ENCODE measurements at places on chromosomes 2 and 18. TPM values are rescaled to one million over a fixed set of nuclear protein-coding genes. Genes with fewer than 3 reads are reported as not detected.

TIA1 gene
- 733 TPM for total RNA-seq

UGT1A4 gene
- total RNA-seq: not detected

SERPINB10 gene
- total RNA-seq: not detected

CENPA gene
- total RNA-seq: 1.3 TPM

MC4R gene
- total RNA-seq: 1.3 TPM

TTC21B gene
- 156 TPM for total RNA-seq

GAREM1 gene
- total RNA-seq: 33.5 TPM

YES1 gene
- 41.6 TPM for total RNA-seq

SULT1C4 gene
- total RNA-seq: 11.9 TPM

C1GALT1C1L gene
- not detected for total RNA-seq

LDLRAD4 gene
- total RNA-seq: 299 TPM

FLACC1 gene
- total RNA-seq: 2.5 TPM

PROM2 gene
- total RNA-seq: 9.4 TPM

CD8B2 gene
- not detected for total RNA-seq

CYTIP gene
- 2.5 TPM for total RNA-seq

LONRF2 gene
- total RNA-seq: 87.6 TPM

CCDC141 gene
- total RNA-seq: 3.4 TPM

TCF4 gene
- 1,475 TPM for total RNA-seq

GALR1 gene
- 0.31 TPM for total RNA-seq

CCDC150 gene
- total RNA-seq: 9.4 TPM

AKAIN1 gene
- 3.8 TPM for total RNA-seq

RAB6C gene
- 0.63 TPM for total RNA-seq

COL4A4 gene
- 0.94 TPM for total RNA-seq

TTLL4 gene
- total RNA-seq: 21.9 TPM

CRYGC gene
- not detected for total RNA-seq

ANKAR gene
- 45.1 TPM for total RNA-seq

NAGK gene
- 64.5 TPM for total RNA-seq

NLRC4 gene
- 0.31 TPM for total RNA-seq

ARHGAP25 gene
- total RNA-seq: 1.3 TPM

NEU2 gene
- not detected for total RNA-seq

DNER gene
- total RNA-seq: 93.3 TPM

BIN1 gene
- total RNA-seq: 67.9 TPM

SULT1C2 gene
- 0.31 TPM for total RNA-seq

UPP2 gene
- total RNA-seq: 3.1 TPM

ALK gene
- 2.5 TPM for total RNA-seq

SRBD1 gene
- 42.3 TPM for total RNA-seq

RESP18 gene
- not detected for total RNA-seq

RTN4 gene
- total RNA-seq: 648 TPM

FAM237A gene
- total RNA-seq: not detected

EMX1 gene
- total RNA-seq: 27.9 TPM

POTEI gene
- 0.31 TPM for total RNA-seq

SP5 gene
- total RNA-seq: 0.63 TPM

VAMP8 gene
- total RNA-seq: 0.94 TPM

UGT1A8 gene
- not detected for total RNA-seq

PTGR3 gene
- 15.0 TPM for total RNA-seq

MARCO gene
- total RNA-seq: not detected

SKOR2 gene
- not detected for total RNA-seq

SNED1 gene
- 5.6 TPM for total RNA-seq

GCKR gene
- total RNA-seq: 1.3 TPM

CYP26B1 gene
- 3.4 TPM for total RNA-seq

STAM2 gene
- total RNA-seq: 73.2 TPM

CHAC2 gene
- total RNA-seq: 3.8 TPM

KCNF1 gene
- total RNA-seq: 21.6 TPM

GPR35 gene
- 2.5 TPM for total RNA-seq

TEKT4 gene
- total RNA-seq: not detected

All from parietal lobe (tissue), 2 donors.